Activated CD4-positive, alpha-beta T cell treated with anti-CD3 and anti-CD28 coated beads, Interleukin-2, amount 10 ng/mL, durations not matched to agents 24 days and 14 days (primary cell): ENCODE measurements at places on chromosomes 5 and 9.

GRCh38 chr5:81182396-81183390 lies 50.4 kb upstream of the CKMT2 start:
- H3K36me3 ChIP-seq, result peaks cover 10% of the 10 kb centered on the region
- DNase-seq, result no peak
- H3K27me3 ChIP-seq, result no peaks in the 10 kb centered on the region
- peaks cover 14% of the 10 kb centered on the region for H3K4me1 ChIP-seq
- no peak overlapping the region for H3K27ac ChIP-seq
- no peak overlapping the region for H3K4me3 ChIP-seq

DNA sequence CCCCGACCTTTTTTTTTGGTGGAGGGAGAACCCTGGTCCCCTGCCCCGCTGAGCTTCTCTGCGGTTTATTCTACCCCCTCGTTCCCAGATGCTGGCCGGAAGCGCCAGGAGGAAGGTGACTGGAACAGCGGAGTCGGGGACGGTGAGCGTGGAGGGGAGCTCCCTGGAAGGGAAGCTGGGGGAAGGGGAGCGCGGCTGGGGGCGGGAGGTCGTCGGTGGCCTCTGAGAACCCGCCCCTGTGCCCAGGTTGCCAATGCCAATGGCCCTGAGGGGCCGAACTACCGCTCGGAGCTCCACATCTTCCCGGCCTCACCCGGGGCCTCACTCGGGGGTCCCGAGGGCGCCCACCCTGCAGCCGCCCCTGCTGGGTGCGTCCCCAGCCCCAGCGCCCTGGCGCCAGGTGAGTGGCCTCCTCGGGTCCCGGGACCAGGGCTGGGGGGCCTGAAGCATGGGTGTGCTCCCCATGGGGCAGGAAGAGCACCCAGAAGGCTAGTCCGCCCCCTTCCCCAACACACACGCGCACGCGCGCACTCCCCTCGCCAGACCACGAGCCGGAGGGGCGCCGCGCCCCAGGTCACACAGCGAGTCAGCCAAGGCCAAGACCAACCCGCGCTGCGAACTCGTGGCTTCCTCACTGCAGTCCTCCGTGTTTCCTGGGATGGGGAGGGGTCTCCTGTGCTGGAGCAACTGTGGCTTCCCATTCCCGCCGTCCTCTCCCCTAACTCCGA lies 10.6 kb downstream of the MYOZ3 start:
- no peak overlapping the region for H3K27ac ChIP-seq
- peaks cover 3% of the 10 kb centered on the region for H3K4me1 ChIP-seq
- H3K27me3 ChIP-seq, result peaks cover 25% of the 10 kb centered on the region
- H3K36me3 ChIP-seq, result no peaks in the 10 kb centered on the region
- DNase-seq, result peak; percentile 68

DNA sequence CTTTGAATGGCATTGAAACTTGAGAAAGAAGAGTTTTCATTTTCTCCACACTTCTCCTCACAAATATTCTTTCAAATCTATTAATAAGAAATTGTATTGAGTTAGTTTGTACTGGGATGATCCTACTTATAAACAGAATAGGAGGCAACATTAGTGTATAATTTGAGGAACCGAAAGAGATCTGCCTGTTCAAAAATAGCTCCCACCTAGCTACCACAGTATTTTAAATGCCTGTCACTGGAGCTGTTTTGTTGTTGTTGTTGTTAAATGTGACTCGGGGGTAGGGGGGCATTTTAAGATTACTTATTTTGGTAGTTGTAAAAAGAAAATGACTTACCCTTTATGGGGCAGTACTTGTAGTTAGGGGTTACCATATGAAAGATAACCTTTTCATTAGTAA lies 20.1 kb upstream of the HAPLN1 start:
- H3K27ac ChIP-seq, result no peak overlapping the region
- DNase-seq, result no peak
- H3K27me3 ChIP-seq, result no peaks in the 10 kb centered on the region
- H3K4me3 ChIP-seq, result no peak overlapping the region
- no peaks in the 10 kb centered on the region for H3K36me3 ChIP-seq

GRCh38 chr5:143195491-143195890 lies 208.0 kb downstream of the NR3C1 start:
- peaks cover 25% of the 10 kb centered on the region for H3K36me3 ChIP-seq
- no peak for DNase-seq
- H3K4me3 ChIP-seq, result no peak overlapping the region
- no peak overlapping the region for H3K27ac ChIP-seq
- no peaks in the 10 kb centered on the region for H3K27me3 ChIP-seq

- no peaks in the 10 kb centered on the region for H3K36me3 ChIP-seq
- H3K27me3 ChIP-seq, result no peaks in the 10 kb centered on the region
- no peak overlapping the region for H3K27ac ChIP-seq
- H3K4me1 ChIP-seq, result no peaks in the 10 kb centered on the region
- H3K4me3 ChIP-seq, result no peak overlapping the region
Observed at GRCh38 chr5:58088941-58089340, 370.9 kb downstream of the PLK2 start.

- no peaks in the 10 kb centered on the region for H3K36me3 ChIP-seq
- H3K27me3 ChIP-seq, result peaks cover 4% of the 10 kb centered on the region
- no peak for DNase-seq
- H3K27ac ChIP-seq, result no peak overlapping the region
Observed at GRCh38 chr9:89799766-89800165, 195.0 kb downstream of the GADD45G start.

DNA sequence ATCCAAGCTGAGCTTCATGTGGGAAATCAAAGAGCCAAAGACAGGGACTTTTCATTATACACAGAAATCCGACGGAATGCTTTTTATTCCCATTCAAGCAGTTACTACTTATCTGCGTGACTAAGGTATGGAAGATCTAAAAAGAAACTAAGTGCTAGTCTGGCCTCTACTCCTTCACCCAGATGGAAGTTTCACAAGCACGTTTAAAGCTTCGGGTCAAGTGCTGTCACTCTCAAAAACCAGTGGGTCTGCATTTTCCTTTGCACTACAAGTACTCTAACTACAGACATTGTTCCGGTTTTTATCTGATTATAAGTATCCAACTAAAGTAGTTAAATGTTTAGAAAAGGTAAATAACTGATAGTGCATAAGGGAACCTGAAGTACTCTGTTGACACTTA lies 13.7 kb upstream of the MTAP start:
- H3K36me3 ChIP-seq, result no peaks in the 10 kb centered on the region
- no peak overlapping the region for H3K4me3 ChIP-seq
- H3K27ac ChIP-seq, result no peak overlapping the region
- H3K4me1 ChIP-seq, result peaks cover 3% of the 10 kb centered on the region
- peaks cover 50% of the 10 kb centered on the region for H3K27me3 ChIP-seq
- no peak for DNase-seq

GRCh38 chr5:63128018-63128417 lies 549.4 kb downstream of the LRRC70 start:
- H3K4me3 ChIP-seq, result no peak overlapping the region
- H3K4me1 ChIP-seq, result no peaks in the 10 kb centered on the region
- no peaks in the 10 kb centered on the region for H3K36me3 ChIP-seq
- no peak overlapping the region for H3K27ac ChIP-seq

GRCh38 chr5:39489263-39489662 lies 64.5 kb upstream of the DAB2 start:
- H3K36me3 ChIP-seq, result no peaks in the 10 kb centered on the region
- H3K27ac ChIP-seq, result no peak overlapping the region
- H3K27me3 ChIP-seq, result peaks cover 12% of the 10 kb centered on the region
- H3K4me1 ChIP-seq, result no peaks in the 10 kb centered on the region
- H3K4me3 ChIP-seq, result no peak overlapping the region

GRCh38 chr5:159504857-159505304 lies 174.6 kb upstream of the IL12B start:
- no peak overlapping the region for H3K4me3 ChIP-seq
- no peak overlapping the region for H3K27ac ChIP-seq
- H3K27me3 ChIP-seq, result peaks cover 6% of the 10 kb centered on the region

DNA sequence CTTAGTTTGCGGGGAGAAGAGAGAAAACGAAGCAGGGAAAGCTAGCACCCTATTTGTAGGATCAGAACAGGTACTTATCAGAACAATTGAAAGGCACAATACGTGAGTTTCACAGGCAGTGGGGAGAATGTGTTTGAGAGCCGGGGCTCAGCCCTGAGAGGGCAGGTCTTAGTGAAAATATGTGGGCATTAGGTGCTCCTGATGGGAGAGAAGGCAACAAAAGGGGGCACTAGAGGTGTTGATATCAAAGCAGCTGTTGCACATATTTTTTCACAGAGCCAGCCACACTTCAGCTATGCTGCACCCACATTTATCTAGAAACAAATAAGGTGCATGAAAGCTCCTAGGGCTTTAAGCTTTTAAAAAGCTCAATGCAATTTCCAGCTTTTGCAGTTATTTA lies 99.7 kb upstream of the MAN2A1 start:
- no peak overlapping the region for H3K4me3 ChIP-seq
- no peak overlapping the region for H3K27ac ChIP-seq
- DNase-seq, result no peak
- no peaks in the 10 kb centered on the region for H3K4me1 ChIP-seq
- H3K27me3 ChIP-seq, result no peaks in the 10 kb centered on the region

DNA sequence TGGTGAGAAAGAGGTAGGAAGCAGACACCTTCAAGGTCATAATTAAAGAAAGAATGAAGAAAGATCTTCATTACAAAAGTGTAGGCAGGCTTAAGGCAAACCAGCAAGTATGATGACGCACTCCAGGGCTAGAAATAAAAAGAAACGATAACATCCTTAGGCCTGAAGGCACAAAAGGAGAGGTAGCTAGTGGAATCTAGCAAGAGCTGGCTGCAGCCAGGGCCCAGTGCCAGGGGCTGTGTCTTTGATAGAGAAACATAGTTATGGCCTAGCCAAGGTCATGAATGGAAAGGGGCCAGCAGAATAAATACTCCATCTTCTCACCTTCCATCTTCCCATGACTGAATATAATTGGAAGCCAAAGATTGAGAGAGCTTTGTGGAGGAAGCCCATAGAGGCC lies 6.8 kb upstream of the SH3TC2 start:
- no peak overlapping the region for H3K4me3 ChIP-seq
- H3K4me1 ChIP-seq, result no peaks in the 10 kb centered on the region
- no peaks in the 10 kb centered on the region for H3K36me3 ChIP-seq
- H3K27ac ChIP-seq, result no peak overlapping the region

GRCh38 chr5:135578685-135579341 lies at the start of gene CXCL14:
Gene CXCL14 (minus strand): TSS chr5:135578991. CDS start chr5:135578778, 213 bp downstream.
- peaks cover 55% of the 10 kb centered on the region for H3K27me3 ChIP-seq
- DNase-seq, result no peak
- H3K27ac ChIP-seq, result no peak within 1 kb of the TSS
- H3K4me3 ChIP-seq, result no peak within 1 kb of the TSS
- H3K36me3 ChIP-seq, result no peaks in the 10 kb centered on the region

DNA sequence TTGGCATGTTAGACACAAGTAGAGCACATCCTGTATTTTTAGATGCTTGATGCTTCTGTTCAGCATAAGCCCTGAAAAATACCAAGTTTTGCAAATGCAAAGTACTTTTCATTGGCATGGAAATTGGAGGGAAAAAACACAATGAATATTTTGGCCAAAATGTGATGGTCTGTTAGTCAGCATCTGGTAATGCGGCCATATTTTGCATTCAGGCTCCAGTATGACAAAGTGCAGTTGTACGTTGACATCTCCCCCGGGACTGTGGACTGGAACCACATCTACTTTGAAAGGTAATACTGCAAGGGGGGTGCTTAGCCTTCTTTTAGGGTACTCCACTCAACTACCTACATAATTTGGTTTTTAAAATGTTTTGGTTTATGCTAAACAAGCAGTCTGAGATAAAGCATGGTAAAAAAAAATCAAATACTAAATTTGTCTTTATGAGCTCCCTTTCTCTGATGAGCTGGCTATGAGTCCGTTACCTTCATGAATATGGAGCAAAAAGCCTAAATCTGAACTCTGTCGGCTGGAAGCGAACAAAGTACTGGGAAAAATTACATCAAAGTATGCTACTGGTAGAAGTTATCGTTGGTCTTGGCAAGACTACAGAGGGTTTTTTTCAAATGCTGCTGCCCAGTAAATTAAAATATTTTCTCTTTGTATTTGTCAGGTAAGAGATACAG lies 297.0 kb downstream of the ARHGEF28 start:
- no peaks in the 10 kb centered on the region for H3K36me3 ChIP-seq
- H3K4me1 ChIP-seq, result no peaks in the 10 kb centered on the region
- H3K27ac ChIP-seq, result no peak overlapping the region
- DNase-seq, result no peak

DNA sequence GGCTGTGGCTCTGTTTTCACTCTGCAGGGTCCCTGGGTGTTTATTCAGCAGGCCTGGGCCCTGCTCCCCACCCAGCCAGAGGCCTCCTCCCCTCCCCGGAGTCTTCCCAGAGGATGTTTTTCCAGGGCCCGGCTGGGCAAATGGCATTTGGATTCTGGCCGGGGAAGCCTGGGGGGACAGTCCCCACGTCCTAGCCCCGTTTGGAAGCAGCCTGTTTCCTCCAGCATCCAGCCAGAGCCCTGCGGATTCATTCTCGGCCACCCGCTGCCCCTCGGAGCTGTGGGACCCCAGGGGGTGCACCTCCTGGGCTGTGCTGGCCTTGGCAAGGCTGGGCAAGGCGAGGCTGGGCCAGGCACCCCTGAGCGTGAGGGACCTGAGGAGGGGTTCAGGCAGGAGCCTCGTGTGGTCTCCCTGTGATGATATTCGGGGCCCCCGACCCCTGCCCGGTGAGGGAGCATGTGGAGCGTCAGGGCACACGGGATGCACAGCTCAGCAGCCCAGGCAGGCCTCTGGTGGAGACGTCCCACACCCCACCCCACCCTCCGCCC lies 48.8 kb upstream of the EGFL7 start:
- no peaks in the 10 kb centered on the region for H3K27me3 ChIP-seq
- H3K27ac ChIP-seq, result no peak overlapping the region
- no peaks in the 10 kb centered on the region for H3K4me1 ChIP-seq

- no peaks in the 10 kb centered on the region for H3K36me3 ChIP-seq
- peaks cover 13% of the 10 kb centered on the region for H3K4me1 ChIP-seq
- H3K27me3 ChIP-seq, result peaks cover 12% of the 10 kb centered on the region
Observed at GRCh38 chr9:135471791-135472640, 7.6 kb upstream of the PPP1R26 start.

GRCh38 chr5:56415356-56415765 lies 182.2 kb upstream of the ANKRD55 start:
- DNase-seq, result no peak
- no peaks in the 10 kb centered on the region for H3K36me3 ChIP-seq

GRCh38 chr5:109006129-109006528 lies 258.4 kb downstream of the FER start:
- H3K36me3 ChIP-seq, result no peaks in the 10 kb centered on the region
- DNase-seq, result no peak
- no peaks in the 10 kb centered on the region for H3K27me3 ChIP-seq

GRCh38 chr5:111914966-111915636 lies 158.1 kb upstream of the NREP start:
- no peak overlapping the region for H3K4me3 ChIP-seq
- H3K27ac ChIP-seq, result no peak overlapping the region
- DNase-seq, result no peak
- no peaks in the 10 kb centered on the region for H3K4me1 ChIP-seq
- no peaks in the 10 kb centered on the region for H3K27me3 ChIP-seq

DNA sequence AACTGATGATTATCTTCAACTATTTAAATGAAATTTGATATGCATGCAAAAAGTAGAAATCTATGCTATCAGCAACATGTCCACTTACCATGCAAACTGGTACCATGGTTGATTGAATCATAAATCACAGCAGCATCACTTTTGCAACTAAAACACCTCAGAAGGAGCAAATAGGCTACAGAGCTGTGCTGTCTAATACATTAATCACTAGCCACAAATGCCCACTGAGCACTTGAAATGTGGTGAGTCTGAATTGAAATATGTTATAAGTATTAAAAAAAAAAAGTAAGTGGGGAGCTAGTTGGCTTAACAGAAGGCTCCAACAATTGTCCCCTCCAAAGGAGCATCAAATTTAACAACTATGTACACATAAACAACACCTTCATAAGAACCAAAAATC lies 112.5 kb downstream of the FAM114A2 start:
- no peaks in the 10 kb centered on the region for H3K4me1 ChIP-seq
- DNase-seq, result no peak
- no peak overlapping the region for H3K4me3 ChIP-seq
- H3K27me3 ChIP-seq, result no peaks in the 10 kb centered on the region
- no peak overlapping the region for H3K27ac ChIP-seq
- no peaks in the 10 kb centered on the region for H3K36me3 ChIP-seq
